ENCODE measurements at places on chromosomes 6 and 20.
A peak's percentile ranks its signal among the peaks of the same experiment; 100 is the strongest.

DNA sequence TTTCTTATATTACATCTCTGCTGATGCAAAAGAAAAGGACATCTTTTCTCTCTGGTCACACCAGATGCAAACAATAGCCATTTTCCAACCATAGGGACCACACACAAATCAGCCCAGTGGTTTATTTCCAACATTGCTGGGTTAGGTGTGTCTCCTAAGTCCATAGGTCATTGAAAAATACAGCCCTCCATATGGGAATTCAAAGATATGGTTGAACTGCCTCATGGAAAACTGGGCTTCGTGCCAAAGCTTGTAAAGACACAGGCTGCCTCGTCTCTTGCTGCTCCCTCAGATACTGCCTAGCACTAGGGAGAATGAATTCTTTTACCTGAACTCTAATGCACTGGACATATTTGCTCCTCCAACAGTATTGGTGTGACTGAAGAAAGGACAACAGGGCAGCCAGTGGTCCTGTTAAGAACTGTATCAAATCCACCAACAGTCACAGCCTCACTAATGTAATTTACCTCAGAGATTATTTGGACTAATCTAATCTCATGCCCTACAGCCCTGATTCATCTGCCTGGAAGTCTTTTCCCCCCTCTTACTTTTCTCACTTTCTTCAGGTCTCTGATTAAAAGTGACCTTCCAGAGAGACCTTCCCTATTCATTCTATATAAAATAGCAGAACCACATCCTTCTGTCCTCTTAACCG lies 48.3 kb upstream of the TBC1D32 start:
- DNase-seq = peak; percentile 47

GRCh38 chr6:92166666-92167065 lies 1252.7 kb downstream of the EPHA7 start:
- no peak for DNase-seq

DNA sequence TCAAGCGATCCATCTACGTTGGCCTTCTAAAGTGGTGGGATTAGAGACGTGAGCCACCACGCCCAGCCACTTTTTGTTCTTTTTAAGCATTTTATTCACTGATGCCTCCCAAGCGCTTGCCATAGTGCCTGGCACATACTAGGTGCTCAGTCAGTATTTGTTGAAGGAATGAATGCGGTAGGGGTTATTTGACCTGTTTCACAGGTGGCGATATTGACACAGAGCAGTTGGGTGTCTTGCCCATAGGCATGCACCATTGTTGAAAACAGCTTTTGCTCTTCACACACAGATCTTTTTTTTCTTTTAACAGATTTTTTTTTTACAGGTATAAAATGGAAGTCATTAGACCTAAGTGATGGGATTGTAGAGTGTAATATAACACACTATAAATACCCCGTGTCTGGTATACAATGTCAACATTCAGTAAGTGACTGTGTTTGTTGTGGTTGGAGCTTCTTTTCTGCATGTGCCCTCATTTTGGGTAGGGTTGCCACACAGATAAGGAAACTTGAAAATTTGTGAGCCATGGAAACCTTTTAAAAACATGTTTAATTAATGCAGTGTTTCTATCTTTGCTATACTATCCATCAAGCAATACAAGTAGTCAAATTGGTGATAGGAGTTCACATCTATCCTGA lies 24.8 kb downstream of the RREB1 start:
- DNase-seq = no peak

DNA sequence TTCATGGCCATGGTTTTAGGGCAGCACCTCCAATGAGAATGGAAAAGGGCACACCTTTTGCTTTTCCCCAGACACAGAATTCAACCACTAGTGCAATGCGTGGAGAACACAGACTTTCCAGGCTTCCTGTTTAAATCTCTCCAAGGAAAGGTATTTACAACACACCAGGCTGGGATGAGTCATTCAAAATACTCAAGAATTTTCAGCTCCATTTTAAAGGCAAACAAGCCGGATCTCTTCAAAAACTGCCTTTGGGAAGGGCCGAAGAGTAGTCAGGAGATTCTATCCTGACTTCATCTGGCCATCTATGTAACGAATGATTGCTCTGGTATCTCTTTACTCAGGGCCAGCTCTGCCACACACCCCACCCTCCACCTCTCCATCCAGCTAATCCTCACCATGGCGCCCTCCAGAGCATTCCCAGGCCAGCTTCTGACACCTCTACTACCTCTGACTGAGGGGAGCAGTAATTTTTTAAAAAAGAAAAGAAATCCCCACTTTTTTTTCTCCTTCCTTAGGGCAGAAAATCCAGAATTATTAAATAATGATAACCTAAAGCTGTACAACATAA lies 254.6 kb downstream of the LY86 start:
- no peak for DNase-seq

- DNase-seq = no peak
Measured at GRCh38 chr6:38482466-38482865, 157.3 kb downstream of the BTBD9 start.

DNA sequence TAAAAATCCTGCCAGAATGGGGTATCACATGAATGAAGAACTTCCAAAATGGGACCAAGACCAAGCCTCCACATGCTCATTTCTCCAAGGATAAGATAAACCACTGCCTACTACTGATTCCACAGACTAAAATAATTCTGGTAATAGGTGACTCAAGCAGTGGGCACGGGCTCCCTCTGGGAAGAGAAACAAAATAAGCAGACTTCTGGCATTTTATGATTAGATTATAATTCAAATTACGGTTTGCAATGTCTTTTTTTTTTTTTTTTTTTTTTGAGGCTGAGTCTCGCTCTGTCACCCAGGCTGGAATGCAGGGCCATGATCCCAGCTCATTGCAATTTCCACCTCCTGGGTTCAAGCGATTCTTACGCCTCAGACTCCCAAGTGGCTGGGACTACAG lies 16.0 kb downstream of the UQCC1 start:
- DNase-seq = no peak

GRCh38 chr6:132122871-132123270 lies 171.7 kb upstream of the CCN2 start:
- DNase-seq = peak; percentile 89

GRCh38 chr6:144361016-144361415 lies 75.9 kb downstream of the UTRN start:
- peak; percentile 11 for DNase-seq

DNA sequence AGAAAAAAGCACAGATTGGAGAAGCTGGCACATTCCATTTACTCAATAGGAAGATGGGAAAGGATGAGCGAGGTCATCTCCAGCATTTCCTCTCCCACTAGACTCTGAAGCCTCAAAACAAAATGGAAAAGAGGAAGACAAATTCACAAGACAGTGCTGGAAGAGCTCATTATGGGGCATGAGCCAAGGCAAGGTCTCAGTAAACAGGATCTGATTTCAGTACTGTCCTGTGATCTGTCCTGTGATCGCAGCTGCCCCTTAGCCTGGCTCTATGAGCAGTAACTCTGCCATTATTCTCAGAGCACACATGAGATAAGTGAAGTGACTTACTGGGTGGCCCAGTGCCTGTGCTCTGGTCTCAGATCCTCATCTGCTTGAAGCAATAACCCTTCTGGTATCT lies 68.1 kb upstream of the SLC4A11 start:
- no peak for DNase-seq

DNA sequence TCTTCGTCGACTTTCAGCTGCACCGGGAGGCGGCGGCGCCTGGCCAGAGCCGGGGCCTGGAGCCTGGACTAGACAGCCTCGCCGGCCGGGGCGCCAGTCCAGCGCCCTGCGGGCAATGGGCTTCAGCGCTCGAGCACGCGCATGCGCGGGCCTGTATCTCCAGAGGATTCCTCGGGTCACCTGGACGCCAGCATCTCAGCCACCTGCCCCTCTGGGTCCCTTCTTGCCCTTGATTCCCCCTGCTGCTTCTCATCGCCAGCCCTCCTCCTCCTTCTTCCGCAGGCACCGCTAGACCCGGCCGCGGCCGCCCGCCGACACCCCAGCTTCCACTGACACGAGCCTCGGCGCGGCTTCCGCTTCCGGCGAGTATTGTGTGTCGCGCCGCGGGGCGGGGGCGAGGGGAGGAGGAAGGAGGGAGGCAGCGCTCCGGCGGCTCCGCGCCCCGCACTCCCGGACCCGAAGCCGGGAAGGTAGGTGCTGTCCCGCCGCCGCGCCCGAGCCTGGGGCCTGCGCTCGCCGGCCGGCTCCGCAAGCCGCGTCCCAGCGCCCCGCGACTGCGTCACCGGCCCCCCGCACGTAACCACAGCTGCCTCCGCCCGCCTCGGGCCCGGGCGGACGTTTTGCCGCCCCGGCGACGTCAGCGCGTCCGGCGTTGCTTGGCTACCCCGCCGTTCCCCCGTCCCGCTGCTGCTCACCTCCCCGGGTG lies at the start of gene TRIM39:
Gene TRIM39 (plus strand): TSS at position 402 of the 706 bp plus-strand sequence. CDS start 2,391 bp downstream, outside the sequence.
- DNase-seq = peak; percentile 78

DNA sequence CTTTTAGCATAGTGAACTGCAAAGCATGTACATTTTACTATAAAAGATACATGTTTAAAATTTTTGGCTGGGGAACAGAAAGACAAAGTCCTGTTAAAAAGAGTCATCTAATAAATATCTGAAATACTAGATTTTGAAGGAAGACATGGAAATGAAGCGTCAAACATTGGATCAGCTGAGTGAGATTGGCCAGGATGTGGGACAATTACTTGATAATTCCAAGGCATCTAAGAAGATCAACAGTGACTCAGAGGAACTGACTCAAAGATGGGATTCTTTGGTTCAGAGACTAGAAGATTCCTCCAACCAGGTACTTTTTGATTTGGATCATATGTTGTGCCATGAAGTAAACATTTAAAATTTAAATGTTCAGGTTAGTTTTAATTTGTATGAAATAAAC lies 162.3 kb downstream of the UTRN start:
- no peak for DNase-seq

DNA sequence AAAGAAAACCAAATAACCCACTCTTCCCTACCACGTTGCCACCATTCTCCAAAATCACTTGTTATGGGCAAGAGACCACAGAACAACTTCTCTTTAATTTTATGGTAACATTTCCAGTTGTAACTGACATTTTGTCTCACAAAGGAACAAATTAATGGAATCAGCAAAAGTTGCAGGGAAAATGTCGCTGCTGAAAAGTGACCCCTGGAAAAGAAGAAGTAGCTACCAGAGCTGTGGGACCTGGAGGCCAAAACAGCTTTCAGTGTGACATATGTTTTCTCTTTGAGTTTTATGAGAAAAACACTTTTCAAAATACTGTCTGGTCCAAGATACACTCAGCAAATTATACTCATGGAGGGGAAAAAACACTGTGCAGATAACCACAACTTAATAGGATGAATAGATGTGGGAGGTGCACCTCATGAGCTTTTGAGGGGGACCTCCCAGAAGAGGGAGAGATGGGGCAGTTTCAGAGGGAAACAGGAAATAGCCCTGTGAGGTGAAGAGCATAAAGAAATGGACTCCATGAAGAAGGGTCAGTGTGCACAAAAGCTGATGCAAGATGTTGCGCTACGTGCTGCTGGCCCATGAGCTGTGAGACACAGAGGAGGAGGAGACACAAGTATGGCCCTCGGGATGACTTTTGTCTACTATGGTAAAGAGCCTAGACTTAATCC lies 87.3 kb downstream of the DTNBP1 start:
- DNase-seq = no peak

GRCh38 chr6:141451181-141451510 lies 681.6 kb upstream of the GJE1 start:
- no peak for DNase-seq

DNA sequence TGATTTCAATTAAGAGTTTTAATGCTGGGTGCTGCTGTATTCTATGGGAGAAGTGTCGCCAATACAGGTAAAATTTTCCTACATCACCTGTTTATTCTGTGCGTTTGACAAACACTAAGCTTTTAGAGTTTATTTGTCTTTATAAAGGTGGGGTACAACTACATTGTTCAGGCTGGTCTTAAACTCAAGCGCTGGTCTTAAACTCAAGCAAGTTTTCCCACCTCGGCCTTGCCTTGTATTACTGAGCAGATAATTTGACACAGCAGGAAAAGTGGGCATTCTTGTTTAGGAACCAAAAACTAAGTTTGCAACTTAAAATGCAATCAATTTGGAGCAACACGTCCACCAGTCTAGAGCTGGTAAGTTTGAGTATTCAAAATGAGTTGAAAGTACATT lies 112.9 kb upstream of the BTN3A2 start:
- DNase-seq = no peak

GRCh38 chr6:156686301-156686994 lies 90.7 kb upstream of the ARID1B start:
- DNase-seq = no peak

GRCh38 chr20:57892471-57892870 lies 182.7 kb upstream of the PMEPA1 start:
- no peak for DNase-seq

GRCh38 chr6:156694679-156695078 lies 82.5 kb upstream of the ARID1B start:
- no peak for DNase-seq

- DNase-seq = peak; percentile 77
Measured at GRCh38 chr6:28943557-28944411, 20.0 kb upstream of the TRIM27 start.

- DNase-seq = no peak
Measured at GRCh38 chr6:24080711-24081110, 45.3 kb upstream of the NRSN1 start.

DNA sequence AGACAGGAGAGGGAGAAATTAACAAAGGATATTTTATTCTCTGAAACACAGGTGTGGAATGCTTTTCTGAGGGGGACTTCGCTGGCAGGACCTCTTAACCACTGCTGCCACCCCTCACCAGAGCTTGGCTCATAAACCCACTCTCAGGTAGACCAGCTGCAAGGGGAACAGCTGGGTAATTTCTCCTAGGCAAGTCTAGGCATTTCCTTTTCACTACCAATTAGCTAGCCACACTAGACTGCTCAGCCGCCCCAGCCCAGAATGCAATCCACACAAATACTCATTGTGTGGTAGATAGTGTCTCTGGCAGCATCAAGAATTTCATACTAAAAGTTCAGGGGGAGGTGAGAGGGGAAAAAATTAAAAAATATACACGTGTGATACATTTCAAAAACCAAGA lies 267.6 kb upstream of the ID4 start:
- peak; percentile 38 for DNase-seq

DNA sequence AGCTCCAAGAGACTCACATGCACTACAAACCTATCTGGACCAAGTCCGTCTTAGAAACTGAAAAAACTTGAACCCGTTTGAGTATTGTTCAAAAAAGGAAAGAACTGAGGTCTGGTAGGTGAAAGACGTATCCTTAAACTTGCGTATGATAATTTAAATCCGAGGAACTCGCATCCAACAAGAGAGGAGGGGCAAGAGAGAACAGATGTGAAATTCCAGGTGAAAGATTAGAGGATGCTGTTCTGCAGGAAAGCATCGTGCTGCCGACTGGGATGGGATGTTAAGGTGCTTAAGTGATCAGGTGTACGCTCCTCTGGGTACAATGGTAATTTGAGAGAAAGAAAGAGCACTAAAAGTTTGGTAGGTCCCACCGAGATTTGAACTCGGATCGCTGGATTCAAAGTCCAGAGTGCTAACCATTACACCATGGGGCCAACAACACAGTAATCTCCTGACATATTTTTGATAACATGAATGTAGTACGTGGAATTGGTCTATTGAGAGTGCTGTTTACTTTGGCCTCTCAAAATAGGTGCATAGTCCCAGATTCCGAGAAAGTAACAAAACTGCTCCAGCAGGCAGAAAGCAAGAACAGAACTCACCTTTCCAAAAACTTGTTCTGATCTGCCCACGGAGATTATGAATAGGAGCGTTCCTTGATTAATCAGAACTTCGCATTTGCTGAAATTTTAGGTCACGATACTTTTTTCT lies 53.5 kb upstream of the BTN3A2 start:
- peak; percentile 26 for DNase-seq

Measured in SJCRH30 (cell line).